Pons (tissue), 1 donor: ENCODE measurements at places on chromosomes 12 and 14.

DNA sequence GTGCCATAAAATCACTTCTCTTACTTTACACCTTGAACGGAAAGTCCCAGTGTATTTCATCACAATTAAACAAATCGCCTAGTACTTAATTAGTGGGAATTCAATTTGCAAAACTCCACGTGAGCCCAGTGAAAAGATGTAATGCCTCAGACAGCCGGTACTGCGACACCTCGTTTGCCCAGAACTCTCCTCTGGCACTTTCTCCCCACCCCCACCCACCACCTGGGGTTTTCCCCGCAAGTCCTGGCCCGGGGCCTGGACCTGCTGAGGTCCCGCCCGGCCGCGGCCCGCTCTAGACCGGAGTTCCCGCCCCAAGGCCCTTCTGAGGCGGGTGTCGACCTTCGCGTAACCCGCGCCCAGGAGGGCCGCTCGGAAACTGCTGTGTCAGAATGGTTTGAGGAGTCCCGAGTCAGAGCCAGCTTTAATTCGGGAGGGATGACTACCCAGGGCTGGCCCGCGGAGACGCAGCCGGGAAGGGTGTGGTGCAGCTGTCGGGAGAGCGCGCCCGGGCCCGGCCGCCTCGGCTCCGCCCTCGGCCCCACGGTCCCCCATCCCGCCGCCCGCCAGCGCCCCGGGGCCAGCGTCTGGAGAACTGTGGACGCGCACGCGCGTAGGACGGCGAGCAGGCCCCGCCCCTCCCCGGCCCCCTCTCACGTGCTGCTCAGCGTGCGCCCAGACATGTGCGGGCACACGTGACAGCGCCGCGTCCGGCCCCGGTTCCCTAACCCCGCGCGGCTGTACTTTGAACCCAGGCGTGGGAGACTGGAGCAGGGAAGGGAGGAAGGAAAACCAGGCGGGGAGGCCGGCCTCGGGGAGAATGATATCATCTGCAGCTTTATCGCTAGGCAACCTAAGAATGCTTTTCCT lies 10.8 kb downstream of the BHLHE41 start:
- DNase-seq: peak; percentile 84

DNA sequence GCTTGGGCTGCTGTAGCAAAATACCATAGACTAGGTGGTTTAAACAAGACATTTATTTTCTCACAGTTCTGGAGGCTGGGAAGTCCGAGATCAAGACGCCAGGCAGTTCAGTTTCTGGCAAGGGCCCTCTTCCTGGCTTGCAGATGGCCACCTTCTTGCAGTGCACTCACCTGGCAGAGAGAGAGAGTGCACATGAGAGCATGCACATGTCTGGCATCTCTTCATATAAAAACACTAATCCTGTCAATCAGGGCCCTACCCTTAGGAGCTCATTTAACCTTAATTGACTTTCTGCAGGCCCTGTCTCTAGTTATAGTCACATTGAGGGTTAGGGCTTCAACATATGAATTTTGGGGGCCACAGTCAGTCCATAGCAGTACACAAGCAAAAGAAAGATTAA lies 12.4 kb upstream of the EVL start:
- DNase-seq: no peak

- DNase-seq: no peak
Observed at GRCh38 chr12:23049180-23049579, 424.2 kb downstream of the ETNK1 start.

GRCh38 chr12:62103748-62104147 lies 156.5 kb upstream of the USP15 start:
- no peak for DNase-seq

DNA sequence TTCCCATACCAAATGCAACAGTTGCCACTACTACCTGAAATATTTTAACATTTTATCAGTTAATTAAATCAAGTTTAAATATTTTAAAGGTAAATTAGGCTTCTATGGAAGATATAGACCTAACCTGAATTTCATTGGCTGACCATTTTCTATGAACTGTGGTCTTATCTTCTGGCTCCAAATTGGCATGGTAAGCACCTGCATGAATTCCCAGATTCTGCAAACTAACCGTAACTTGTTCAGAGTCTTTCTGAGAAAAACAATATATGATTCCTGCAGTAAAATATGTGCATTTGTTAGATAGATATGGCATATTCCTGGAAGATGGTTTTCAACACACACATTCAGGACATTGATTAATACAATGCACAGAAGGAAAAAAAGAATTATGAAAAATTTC lies 25.9 kb downstream of the RECQL start:
- no peak for DNase-seq

GRCh38 chr14:87613881-87614280 lies 379.1 kb downstream of the GALC start:
- DNase-seq: no peak

DNA sequence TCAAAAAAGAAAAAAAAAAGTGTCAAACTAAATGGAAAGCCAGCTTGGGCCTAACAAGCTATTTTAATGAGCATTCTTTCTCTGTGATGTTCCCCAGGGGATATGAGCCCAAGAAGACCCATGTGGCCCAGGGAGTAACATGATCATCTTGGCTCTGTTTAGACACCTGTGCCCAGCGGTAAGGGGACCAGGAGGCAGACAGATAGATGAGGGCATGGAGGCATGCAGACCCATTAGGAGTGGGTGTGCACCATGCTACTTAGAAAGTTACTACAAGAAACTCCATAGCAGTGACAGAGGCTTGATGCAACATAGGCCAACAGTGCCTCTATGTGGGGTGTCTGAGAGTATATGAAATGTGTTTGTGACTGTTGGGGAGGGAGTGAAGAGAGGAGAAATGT lies 3.1 kb upstream of the CREBL2 start:
- peak; percentile 61 for DNase-seq

- no peak for DNase-seq
Observed at GRCh38 chr14:68703093-68703492, 89.8 kb downstream of the ZFP36L1 start.

- no peak for DNase-seq
Observed at GRCh38 chr14:69760810-69761209, 6.1 kb upstream of the SRSF5 start.

- no peak for DNase-seq
Observed at GRCh38 chr12:114945351-114945750, 261.4 kb upstream of the TBX3 start.

- no peak for DNase-seq
Observed at GRCh38 chr14:56844406-56845002, 34.2 kb upstream of the OTX2 start.

DNA sequence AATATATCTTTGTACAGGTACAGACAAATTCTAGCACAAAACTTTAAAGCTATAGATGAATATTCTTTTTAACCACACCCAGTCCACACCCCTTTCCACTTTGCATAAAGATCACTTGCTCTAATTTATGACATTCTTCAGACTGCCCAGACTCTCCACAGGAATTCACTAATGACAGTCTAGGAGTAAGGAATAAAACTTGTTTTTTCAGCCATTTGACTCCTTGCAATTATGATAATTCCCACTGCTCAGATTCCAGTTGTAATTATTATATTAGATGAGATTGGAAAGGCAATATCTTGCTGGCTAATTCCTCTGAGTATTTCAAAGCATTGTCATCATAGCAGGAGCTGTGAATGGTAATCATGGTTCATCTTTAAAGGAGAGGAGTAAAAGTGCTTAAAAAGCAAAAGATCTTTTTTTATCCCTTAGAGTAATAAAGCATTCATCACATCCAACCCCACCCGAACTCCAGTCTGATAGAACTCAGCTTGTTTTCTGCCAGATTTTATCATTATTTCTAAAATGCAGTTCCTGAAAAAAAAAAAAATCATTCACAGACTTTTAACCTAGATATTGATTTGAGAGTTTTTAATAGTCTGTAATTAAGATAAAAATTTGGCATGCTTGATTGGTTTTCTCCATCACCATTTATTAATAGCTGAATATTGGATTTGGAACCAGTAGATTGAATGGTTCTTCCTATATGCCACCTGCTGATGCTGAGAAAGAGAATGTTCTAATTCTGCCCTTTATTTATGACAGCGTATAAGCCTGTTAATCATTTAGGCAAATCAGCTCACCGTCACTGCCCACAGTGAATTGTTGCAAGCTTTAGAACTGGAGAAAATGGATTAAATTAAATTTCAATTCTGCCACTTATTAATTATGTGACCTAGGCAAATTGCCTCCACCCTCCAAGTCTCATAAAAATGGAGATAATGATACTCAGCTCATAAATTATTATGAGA lies 93.9 kb upstream of the RASSF8 start:
- no peak for DNase-seq

DNA sequence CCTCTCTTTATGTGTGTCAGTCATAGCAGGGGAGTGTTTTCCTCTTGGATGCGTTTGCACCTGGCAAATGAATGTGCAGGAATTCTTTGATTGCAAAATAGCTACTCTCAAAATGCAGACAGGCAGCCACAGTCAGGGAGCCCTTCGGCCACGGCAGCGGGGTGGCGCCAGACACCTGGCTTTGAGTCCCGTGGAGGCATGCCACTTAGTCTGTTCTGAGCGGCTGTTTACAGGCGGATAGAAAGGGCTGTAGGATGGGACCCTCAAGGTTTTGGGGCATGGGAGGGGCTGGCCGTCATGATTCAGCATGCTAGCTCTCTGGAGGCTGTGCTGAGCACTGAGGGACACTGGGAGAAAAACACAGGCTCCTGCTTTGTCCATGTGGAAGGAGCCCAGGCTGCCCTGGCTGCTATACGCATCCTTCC lies 117.1 kb downstream of the SLC25A47 start:
- peak; percentile 70 for DNase-seq

GRCh38 chr12:121673013-121673511 lies 3.6 kb upstream of the MORN3 start:
- no peak for DNase-seq

- no peak for DNase-seq
Observed at GRCh38 chr14:32010604-32011125, 66.4 kb upstream of the ARHGAP5 start.

GRCh38 chr14:50542941-50543418 lies 10.6 kb upstream of the MAP4K5 start:
- peak; percentile 80 for DNase-seq

DNA sequence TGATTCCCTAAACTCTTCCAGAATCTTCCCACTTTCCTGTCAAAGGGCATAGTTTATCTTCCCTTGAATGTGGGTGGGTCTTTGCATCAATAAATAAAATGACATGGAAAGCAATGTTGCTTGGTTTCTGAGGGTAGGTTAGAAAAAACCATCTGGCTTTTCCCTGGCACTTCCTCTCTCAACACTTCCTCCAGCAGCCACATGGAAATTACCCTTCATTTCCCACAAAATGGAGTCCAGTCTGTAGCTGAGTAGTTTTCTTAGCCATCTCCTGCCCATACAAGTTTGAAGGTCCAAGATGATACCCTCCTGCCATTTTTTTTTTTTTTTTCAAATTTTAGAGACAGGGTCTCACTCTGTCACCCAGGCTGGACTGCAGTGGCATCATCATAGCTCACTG lies 11.1 kb upstream of the NDUFA12 start:
- DNase-seq: no peak

DNA sequence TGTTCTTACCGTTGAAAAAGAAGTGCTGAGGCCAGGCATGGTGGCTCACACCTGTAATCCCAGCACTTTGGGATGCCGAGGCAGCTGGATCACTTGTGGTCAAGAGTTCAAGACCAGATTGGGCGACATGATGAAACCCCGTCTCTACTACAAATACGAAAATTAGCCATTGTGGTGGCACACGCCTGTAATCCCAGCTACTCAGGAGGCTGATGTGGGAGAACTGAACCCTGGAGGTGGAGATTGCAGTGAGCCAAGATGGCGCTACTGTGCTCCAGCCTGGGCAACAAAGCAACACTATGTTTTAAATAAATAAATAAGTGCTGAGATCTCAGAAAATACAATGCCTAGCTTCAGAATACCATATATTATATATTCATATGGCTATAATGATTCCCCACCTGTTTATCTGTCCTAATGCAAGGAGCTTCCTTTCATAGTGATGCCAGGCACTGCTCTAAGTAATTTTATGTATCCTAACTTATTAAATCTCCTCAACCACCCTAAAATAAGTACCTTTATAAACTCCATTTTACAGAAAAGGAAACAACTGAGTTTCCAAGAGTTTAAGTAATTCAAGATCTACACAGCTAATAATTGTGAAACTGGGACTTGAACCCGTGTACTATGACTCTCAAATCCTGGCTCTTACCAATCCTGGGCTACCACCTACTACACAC lies 7.3 kb downstream of the PHLDA1 start:
- no peak for DNase-seq

DNA sequence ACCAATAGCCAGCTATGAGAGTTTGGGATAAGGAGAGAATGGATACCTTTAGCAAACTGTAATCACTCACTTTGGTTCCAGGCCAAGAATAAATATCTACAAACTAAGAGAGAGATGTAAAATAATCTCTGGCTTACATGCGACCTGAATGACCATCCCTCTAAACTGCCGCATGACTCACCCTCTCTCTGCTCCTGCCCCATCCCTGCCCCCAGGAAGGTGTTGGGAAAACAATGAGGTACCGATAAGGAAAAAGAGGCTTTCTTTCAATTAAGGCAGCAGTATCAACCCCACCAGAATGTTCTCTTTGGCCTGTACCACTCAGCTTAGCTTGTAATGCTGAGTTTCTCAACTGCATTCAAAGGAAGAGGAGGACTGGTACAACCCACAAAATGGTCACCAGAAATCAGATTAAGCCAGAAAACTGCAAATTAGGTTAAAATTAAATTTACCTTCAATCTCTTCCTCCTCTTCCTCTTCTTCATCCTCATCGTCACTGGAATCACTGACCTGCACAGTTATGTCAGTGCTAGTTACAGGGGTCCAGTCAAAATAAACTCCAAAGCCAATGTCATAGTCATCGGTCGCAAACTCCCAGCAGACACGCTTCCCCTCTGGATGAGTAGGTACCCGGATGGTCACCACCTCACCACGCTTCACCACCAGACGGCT lies 22.0 kb downstream of the GSTZ1 start:
- no peak for DNase-seq

GRCh38 chr14:63276016-63276415 lies 42.7 kb downstream of the GPHB5 start:
- no peak for DNase-seq

DNA sequence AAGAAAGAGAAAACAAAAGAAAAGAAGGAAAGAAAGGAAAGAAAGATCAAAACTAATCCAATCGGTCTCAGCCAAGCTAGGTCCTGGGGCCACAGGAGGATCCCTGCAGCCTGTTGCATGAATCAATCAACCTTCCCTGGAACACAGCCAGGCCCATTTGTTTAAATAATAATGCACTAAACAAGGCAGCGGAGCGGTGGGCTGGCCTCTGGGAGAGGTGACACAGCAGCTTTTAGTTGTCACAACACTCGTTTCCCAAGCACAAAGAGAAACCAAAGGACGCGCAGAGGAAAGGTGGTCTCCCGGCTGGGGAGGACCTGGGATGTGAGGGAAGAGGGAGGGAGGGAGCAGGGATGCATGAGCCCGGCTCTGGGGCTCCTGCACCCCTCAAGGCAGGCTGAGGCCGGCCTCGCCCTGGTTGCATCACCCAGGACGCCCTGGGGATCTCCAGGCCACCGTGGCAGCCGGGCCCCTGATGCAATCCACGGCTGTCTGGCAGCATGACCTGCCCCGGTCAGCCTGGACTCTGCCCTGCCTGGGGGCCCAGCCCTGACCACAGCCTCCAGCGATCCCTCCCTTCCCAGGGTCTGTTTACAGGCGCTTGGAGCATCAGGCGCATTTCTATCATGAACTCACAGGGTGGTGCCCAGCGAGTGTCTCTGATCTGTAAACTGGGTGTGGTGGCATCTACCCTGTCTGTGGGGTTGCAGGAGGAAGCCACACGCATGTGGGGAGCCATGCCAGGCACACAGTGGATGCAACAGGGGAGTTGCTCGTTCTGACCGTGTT lies 32.5 kb downstream of the MMP17 start:
- DNase-seq: no peak

GRCh38 chr12:127928178-127928577 lies 338.8 kb upstream of the TMEM132C start:
- DNase-seq: peak; percentile 9
